HS-5 (cell line): ENCODE measurements at places on chromosomes 1 and 21.

- DNase-seq: no peak
These were observed 8.2 kb downstream of the CRYBG2 start for GRCh38 chr1:26345718-26346117.

- DNase-seq: no peak
These were observed 18.1 kb upstream of the IFFO2 start for GRCh38 chr1:18974606-18975005.

- no peak for DNase-seq
These were observed 32.8 kb downstream of the KRTAP24-1 start for GRCh38 chr21:30249936-30250335.

- no peak for DNase-seq
These were observed 841.1 kb upstream of the TMPRSS15 start for GRCh38 chr21:19244502-19245187.

- DNase-seq: no peak
These were observed 11.5 kb downstream of the MCOLN2 start for GRCh38 chr1:84985365-84985764.
